Vein endothelial cell (primary cell): ENCODE measurements at places on chromosomes 12 and 14. TPM values are rescaled to one million over a fixed set of nuclear protein-coding genes. Genes with fewer than 3 reads are reported as not detected.

The KRT75 gene
- not detected in 2 replicates for total RNA-seq

The TAS2R9 gene
- 0.19 TPM in 1 of 2 replicates, not detected in the other for total RNA-seq

The ACYP1 gene
- total RNA-seq = 7.3 and 8.8 TPM in 2 replicates

The BLOC1S1 gene
- total RNA-seq = 43.1 and 55.0 TPM in 2 replicates

The CLEC12A gene
- not detected in 2 replicates for total RNA-seq

The LMO3 gene
- under 0.01 TPM in 1 of 2 replicates, not detected in the other for total RNA-seq

The AKAP6 gene
- total RNA-seq = 0.57 and 0.98 TPM in 2 replicates

The OASL gene
- 0.19 and 0.33 TPM in 2 replicates for total RNA-seq

The KCNK13 gene
- total RNA-seq = under 0.01 and 0.38 TPM in 2 replicates

The REP15 gene
- 2.9 and 6.2 TPM in 2 replicates for total RNA-seq

The OGFOD2 gene
- 12.6 and 13.1 TPM in 2 replicates for total RNA-seq

The POTEG gene
- total RNA-seq = not detected in 2 replicates

The DPY19L2 gene
- 0.29 and 0.98 TPM in 2 replicates for total RNA-seq

The ETFBKMT gene
- total RNA-seq = 2.3 and 2.4 TPM in 2 replicates

The PLA2G1B gene
- not detected in 2 replicates for total RNA-seq
